ENCODE measurements at places on chromosomes 11 and 22.

DNA sequence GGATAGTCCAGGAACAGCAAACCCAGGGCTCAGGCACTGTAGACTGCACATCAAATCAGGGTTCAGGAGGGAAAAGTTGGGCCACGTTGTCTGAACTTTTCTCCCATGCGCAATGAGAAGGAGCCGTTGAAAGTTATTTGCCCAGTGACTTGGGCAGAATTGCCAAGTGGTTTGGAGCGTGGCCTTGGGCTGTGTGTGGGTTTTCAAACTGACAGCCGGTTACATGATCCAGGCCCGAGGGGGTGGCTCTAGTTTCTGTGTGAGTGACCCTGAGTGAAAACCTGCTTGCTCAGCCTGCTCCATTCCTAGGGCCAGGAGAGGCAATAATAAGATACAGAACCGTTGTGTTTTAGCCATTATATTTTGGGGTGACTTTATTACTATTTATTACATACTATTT is 20.3 kb downstream of the MB start:
- no peak for DNase-seq

GRCh38 chr22:39244136-39244495 is 666 bp downstream of the PDGFB start:
- no peak for DNase-seq

DNA sequence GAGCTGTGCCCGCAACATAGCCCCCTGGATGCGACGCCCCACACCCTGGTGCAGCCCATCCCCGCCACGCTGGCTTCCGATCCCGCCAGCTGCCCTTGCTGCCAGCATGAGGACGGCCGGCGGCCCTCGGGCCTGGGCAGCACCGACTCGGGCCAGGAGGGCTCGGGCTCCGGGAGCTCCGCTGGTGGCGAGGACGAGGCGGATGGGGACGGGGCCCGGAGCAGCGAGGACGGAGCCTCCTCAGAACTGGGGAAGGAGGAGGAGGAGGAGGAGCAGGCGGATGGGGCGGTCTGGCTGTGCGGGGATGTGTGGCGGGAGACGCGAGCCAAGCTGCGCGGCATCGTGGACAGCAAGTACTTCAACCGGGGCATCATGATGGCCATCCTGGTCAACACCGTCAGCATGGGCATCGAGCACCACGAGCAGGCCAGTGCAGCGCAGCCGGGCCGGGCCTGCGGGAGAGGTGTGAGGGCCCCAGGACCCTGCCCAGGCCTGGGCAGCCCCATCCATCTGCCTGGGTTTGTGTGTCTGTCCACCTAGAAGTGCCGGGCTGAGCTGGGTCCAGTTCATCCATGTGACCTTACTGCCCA is 79.0 kb downstream of the CACNA1I start:
- DNase-seq, result no peak

DNA sequence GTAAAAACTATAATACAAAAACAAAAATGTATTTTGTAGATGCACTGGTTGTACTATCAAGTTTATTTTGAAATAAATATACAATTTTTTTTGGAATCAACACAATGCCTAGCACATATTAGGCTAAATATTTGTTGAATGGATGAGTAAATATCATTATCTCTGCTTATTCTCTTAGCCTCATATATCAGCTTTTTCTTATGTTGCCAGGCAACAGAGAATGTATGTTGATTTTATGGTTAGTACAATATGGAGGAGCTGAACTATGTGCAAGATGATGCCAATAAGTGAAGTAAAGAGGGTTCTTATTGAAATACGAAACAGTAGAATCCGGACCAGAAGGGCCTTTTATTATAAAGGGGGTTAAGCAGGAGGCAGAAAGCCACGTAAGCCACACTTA is 94.9 kb downstream of the FAR1 start:
- DNase-seq, result no peak

- no peak for DNase-seq
Observed at GRCh38 chr22:27851974-27852746, 50.6 kb upstream of the MN1 start.

- DNase-seq, result no peak
Observed at GRCh38 chr11:923691-924405, 1.8 kb upstream of the AP2A2 start.

- peak; percentile 43 for DNase-seq
Observed at GRCh38 chr22:36334081-36334820, 53.5 kb downstream of the MYH9 start.

DNA sequence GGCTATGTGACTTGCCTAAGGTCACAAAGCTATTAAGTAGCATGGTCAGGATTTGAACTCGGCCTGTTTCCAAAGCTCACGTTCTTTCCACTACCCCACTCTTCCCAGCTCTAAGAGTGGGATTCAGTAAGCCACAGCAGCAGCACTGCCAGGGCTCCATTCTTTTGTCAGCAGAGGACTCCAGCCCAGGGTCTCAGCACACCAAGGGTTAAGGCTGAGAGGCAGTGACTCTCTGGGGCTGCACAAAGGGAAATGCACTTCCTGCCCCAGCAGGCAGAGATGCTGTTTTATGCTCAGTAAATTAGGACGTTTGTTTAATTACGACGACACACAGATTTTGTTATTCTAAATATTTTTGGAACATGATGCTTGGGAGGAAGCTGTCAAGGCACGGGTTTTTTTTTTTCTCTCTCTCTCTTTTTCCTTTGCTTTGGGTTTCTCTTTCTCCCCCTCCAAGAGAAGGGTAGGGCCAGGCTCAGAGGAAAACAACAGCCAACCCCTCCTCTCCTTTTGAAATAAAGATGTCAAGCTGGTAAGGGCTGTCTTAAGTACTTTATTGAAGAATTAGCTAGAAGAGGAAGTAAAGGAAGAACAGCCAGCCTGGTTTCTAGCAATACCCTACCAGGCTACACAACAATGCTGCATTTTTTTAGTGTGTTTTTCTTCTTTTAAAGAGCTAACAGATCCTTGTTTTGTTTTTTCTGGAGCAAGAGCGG is 2.8 kb downstream of the MYH9 start:
- no peak for DNase-seq

DNA sequence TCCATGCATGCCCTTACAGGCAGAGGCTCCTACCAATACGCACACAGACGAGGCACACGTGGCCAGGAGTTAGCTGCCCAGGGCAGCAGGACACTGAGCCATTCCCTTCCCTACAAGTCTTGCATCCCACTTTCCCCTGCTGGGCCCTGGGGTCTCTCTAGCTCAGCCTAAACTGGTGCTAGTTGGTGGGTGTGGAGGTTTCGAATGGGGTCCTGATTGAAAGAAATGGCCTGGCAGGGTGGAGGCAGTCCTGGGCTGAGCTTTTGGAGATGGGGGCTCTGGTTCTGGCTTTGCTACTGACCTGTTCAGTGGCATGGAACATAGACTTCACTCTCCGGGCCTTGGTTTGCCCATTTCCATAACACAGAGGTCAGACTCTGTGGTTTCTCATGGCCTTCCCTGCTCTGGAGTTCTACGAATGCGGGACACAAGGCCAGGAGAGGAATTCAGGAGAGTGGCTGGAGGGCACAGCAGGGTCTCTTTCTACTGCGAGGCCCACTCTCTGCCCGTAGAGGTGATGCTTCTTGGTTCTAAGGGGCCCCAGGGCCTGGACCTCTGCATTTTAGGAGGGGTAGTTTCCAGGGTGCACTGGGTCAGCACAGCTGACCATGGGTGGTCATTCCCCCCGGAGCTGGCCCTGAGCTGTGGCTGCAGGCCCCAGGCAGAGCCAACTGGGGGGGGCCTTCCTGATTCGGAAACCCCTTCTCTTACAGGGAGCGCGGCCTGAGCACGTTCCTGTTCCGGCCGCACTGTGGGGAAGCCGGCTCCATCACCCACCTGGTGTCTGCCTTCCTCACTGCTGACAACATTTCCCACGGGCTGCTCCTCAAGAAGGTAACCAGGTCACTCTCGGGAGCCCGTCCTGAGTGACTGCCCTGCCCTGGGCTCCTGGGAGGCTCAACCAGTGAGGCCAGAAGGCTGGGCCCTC is 40.0 kb downstream of the RNF141 start:
- DNase-seq, result no peak

DNA sequence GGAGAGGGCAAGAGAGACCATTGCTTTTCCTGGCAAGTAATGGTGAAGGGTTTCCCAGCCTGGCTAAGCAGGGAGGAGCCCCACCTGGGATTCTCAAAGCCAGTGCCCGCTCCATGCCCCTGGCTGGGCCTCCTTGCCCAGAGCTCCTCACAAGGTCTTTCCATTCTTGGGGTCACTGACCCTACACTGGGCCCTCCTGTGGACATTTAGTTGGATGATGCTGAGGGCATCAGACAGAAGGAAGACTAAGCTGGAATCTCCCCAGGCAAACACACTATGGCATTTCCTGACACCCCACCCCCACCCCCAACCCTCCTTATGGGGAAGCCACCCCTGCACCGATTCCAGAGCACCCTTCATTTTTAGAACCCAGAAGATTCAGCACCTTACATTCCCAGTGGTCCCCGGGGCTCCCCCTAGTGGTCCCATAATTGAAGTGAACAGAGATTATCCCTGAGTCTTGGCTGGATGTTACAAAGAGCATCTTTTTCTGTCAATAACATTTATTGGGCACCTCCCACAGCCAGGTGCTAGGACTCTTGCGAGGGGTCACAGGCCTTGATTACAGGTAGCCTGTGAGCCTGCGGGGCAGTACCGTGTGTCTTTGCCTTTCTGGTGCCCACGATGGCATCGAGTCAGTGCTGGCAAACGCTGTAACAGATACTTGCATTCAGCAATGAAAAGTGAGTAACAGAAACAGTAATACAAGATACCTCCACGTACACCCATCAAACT is 548.5 kb downstream of the BUD13 start:
- peak; percentile 47 for DNase-seq

- no peak for DNase-seq
Observed at GRCh38 chr11:64267207-64267945, 16.0 kb downstream of the PLCB3 start.

DNA sequence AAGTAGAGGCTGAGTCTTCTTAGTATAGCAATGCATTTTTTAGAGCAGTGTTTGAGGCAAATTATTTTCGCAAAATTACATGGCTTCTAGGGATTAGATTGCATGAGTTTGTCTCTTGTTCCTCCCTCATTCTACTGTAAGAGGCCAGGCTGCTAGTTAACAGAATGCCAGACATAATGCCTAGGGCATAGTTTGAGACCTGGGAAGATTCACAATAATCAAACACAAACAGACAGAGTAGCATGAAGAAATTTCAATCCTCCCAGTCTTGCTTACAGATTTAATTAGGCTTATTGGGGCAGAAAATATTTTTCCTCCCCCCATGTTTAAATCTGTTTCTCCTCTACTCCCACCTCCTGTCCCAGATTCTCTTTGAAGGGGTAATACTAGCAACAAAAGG is 48.3 kb downstream of the ARHGEF12 start:
- DNase-seq, result no peak

DNA sequence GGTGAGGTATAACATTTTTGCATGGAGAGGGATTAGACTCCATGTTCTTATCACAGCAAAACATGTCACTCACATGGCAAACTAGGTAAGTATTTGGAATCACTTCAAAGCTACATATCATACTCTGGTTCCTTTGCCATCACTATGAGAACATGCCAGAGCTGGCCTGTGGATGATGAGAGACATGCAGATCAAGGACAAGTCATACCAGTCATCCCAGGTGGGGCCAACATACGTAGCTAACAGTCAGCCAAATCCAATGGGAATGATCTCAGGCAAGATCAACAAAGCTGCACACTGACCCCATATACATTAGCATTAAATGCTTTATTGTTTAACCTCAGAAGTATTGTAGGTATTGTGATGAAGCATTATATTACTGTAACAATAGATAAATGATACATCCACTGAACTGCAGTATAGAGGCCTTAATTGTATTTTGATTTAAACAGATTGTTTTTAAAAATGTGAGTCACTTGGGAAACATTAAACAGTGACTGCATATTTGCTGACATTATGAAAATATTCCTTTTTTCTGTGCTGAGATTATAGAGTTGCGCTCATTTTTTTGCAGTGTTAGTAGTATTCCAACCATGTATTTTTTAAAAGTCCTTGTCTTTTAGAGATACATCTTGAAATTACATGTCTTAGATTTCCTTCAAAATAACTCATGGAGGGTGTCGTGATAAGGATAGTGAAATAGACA is 37.3 kb upstream of the ARL14EP start:
- no peak for DNase-seq

DNA sequence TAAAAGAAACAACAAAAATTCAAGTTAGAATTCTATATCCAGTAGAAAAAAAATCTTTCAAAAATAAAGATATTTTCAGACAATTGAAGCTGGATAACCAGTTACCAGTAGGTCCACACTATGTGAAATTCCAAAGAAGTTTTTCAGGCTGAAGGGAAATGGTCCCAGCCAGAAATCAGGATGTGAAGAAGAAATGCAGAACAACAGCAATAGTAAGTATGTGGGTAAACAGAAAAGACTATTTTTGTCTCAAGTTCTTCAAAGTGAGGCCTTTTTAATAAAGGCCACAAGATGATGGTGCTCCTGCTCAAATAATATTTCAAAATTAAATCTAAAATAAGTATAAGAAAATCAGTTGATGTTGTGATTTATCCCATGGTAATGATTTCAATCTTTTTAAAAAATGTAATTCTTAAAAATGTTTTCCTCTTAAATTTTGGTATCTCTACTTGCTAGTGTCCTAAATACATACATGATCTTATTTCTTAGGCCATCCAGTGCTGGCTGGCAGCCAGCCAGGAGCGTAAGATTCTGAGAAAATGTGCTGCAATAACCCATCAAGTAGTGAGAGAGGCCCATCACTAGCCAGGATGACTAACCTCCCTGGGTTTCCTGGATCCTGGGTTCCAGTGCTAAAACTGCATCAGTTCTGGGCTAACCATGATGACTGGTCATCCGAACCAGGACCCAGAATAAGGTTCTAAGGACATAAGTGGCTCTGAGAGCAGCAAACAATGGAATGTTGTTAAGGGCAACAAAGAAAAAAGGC is 15.6 kb upstream of the UCP3 start:
- peak; percentile 76 for DNase-seq

- no peak for DNase-seq
Observed at GRCh38 chr11:133901999-133902398, 54.8 kb downstream of the IGSF9B start.

- DNase-seq, result no peak
Observed at GRCh38 chr22:20810645-20811044, 36.7 kb downstream of the SERPIND1 start.

DNA sequence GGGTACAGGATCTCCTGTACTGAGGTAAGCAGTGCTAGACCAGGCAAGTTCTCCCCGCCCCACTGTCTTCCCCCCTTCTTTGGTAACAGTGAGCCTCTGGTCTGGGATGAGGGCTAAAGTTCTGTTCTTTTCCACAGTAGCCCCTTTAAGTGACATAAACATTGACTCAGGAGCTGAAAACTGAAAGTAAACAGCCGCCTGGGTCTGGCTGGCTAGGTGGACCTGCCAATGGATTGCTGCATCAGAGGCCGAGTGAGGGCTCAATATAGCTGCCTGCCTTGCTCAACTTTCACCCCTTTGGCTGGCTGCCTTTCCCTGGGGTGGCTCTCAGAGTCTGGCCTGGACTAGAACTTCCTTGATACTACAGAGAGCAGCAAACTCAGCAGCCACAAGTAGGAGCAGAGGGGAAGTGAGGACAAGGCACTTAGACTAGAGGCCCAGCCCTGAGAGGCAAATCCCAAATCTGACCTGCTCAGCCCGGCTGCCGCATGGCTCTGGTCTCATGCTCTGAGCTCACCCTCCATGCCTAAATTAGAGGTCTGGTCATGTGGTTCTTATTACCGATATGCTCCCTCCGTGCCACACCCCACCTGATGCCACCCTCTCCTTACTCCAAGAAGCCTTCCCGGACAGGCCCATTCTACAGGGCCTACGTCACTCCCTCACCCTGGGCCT is 9.6 kb upstream of the UCP3 start:
- no peak for DNase-seq

- DNase-seq, result no peak
Observed at GRCh38 chr22:43885786-43886185, 6.0 kb downstream of the PNPLA5 start.

All from activated CD4-positive, alpha-beta T cell treated with anti-CD3 and anti-CD28 coated beads, Interleukin-2, Interleukin-4, amounts not matched to agents 100 ng/mL and 50 ng/mL, durations not matched to agents 16 hours and 8 hours (primary cell).